ENCODE measurements at places on chromosomes 4 and X.
A peak's percentile ranks its signal among the peaks of the same experiment; 100 is the strongest.

GRCh38 chrX:22310779-22311178, 38.1 kb downstream of the CBLL2 start:
- DNase-seq, result no peak

- no peak for DNase-seq
These were observed 25.3 kb downstream of the ACSL4 start for GRCh38 chrX:109707720-109708119.

DNA sequence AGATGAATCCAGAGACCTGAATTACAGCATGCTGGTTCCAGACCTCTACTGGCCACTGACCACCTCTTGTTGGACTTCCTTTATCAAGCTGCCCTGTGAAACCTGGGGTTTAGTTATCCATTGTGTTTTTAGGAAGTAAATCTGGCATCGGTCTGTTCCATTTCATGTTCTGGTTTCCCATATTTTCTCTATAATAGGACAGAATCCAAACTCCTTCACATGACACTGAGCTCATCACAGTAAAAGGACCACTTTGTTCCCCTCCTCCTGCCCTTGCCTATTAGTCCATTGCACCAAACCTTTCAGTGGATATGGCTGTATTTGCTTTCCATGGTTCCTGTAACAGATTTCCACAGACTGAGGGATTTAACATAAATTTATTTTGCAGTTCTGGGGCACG, 4.0 kb downstream of the MFAP3L start:
- DNase-seq, result no peak

DNA sequence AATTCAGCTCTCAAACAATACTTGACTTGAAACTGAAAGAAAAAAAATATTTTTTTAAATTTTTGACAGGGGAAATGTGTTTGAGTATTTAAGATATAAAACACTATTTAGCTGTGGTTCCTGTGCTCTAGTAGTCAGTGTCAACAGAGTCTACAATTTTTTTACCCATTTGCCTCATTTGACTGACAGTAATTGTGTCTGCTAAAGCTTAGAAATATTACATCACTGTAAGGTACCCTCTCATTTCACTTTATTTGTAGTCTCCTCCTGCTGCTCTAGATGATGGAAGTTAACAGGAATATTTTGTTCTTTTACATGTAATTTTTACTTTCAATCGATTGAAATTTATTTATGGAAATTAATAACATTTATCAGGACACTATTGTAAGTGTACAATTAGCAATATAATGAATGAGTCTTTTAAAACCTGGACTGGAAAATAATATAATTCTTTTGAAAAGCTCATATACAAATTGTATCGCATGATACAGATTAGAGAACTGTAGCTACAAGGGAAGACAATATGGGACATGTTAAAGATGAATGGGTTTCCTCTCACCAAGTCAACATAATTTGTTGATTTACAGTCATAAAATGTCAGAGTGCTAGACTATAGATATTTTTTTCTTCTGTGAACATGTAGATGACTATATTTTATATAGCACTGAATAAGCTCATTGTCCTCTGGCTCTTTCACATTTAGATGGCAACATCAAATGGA, 1186.5 kb upstream of the ADGRL3 start:
- no peak for DNase-seq

DNA sequence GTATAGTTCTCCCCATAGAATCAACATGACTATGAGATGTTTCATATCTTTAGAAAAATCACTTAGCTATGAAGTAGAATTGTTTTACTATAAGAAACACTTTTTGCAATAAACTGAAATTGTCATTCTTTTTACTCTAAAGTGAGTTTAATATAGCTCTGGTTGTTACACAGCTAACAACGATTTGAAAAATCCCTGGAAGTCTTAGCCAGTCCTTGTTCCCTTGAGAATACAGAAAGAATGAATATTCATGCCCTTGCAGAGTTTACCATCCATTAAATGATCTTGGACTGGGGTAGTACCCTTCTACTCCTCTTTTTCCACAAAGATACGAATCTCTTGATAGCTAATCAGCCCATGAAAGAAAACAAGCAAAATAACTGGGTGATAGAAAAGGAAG, 141.8 kb downstream of the JADE1 start:
- peak; percentile 8 for DNase-seq

- no peak for DNase-seq
These were observed 63.2 kb downstream of the PAK3 start for GRCh38 chrX:111159232-111159631.

Measured in fibroblast of skin of right quadriceps (primary cell).